ENCODE measurements at places on chromosomes 12 and 14.

- DNase-seq: no peak
These were observed 17.9 kb upstream of the MDM1 start for GRCh38 chr12:68349921-68350606.

DNA sequence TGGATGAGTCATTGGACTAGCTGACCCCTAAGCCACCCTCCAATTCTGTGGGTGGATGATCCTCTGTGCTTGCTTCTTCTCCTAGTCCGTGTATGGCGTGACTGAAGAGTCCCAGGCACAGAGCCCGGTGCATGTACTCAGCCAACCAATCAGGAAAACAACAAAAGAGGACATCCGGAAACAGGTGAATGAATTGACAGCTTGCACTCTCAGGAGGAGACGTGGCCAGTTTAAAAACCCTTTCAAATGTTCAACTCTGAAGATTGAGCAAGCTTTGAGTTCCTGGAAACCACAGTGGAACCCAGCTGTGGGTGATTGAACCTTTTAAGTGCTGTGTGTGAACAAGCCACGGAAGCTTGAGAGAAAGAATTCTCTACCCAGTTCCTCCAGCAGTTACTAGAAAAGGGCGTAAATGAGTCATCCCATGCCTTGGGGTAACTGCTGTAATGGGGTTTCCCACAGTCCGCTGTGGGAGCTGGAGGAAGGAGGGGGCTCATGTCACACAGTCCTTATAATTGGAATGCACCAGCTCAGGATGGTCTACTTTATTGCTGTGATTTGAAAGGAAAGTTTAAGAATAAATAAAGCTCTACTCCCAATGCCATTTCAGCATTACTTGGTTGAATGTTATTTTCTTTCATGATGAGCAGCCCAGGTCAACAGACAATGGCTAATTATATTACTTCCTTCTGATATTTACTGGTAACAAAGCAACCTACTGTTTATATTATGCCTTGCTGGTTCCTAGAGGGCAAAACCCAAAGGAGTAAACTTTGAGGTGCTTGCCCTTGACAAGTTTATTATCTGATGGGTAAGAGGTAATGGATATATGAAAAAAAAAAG is 417.0 kb downstream of the DPF3 start:
- no peak for DNase-seq

GRCh38 chr14:59254146-59254910 is 65.9 kb downstream of the DAAM1 start:
- DNase-seq: no peak

- DNase-seq: no peak
These were observed at the start of gene PROX2 for GRCh38 chr14:74875941-74876913. Gene PROX2, minus strand, starts transcription at chr14:74876145. Its CDS starts 12,311 bp downstream, at chr14:74863834.

DNA sequence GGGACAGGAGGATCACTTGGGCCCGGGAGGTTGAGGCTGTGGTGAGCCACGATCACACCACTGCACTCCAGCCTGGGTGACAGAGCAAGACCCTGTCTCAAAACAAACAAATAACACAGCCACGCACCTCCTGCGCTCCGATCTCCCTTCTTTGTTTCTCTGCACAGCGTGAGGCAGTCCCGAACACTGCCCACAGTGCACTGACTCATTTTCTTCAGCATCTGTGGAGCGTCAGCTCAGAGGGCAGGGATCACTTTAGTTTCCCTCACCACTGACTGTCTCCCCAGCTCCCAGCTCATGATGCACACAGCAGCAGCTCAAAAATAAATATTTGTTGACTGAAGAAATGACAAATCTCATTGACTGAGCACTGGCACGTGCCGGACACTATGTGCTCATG is 883 bp upstream of the MYL2 start:
- DNase-seq: no peak

Data from omental fat pad (tissue), 4 donors.